ENCODE measurements at places on chromosomes 16 and 17. TPM values are rescaled to one million over a fixed set of nuclear protein-coding genes. Genes with fewer than 3 reads are reported as not detected.

DNA sequence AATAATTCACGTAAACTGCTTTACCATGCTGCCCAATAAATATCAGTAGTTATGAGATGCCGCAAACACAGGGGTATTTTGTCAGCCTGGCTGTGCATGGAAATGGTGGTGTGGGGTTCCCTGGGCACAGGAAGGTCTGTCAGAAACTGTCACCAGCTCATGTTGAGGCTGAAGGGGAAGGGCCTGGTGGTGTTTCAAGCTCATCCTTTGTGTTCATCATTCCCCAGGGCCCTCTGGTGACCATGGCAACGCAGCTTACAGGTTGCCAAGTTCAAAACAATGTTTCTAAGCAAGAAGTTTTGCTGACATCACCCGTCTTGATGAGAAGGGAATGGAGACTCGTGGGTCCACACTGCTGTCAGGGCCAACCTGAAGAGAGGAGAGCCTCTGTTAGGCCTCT is 348.9 kb upstream of the C16orf82 start:
- no peak for DNase-seq

The ANTKMT gene
- 25.3 TPM for total RNA-seq

The DECR2 gene
- 13.5 TPM for total RNA-seq

The UNC13D gene
- total RNA-seq, result 245 TPM

The IRX3 gene
- total RNA-seq, result under 0.01 TPM
